ENCODE measurements at places on chromosomes 5 and 9.

DNA sequence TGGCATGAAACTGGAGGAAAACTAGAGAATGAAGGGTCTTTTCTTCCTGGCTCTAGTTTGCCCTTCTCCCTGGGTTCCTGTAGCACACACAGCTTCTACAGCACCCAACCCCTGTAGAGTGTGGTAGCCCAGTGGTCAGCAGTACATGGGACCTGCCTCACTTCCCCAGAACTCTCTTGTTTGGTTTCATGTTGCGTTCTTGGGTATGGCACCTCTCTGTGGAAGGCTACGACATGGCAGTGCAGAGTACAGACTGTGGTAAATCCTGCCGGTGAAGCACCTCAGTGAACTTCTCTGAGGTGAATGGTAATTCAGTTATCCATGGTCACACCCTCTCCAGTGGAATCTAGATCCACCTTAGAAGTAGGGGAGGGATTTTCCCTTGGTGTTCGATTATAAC, 105.5 kb downstream of the TLR4 start:
- DNase-seq, result no peak

DNA sequence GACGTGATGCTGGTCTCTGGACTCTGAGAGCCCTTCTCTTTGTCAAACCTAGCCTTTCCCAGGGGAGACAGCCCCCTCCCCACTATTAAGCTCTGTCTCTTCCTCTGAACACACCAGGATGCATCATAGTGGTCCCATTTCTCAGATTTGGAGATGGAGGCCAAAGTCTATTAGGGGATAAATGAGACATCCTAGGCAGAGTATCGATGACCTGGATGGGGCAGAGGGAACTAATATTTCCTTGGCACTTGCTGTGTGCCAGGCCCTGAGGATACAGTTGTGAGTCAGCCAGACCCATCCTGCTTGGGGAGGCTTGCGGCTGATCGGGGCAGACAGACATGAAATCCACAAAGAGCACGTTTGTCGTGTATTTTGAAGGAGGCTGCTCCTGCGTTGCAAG, 5.2 kb downstream of the DNM1 start:
- DNase-seq, result no peak

- no peak for DNase-seq
These were observed 18.9 kb downstream of the WNT8A start for GRCh38 chr5:138102454-138103318.

- DNase-seq, result no peak
These were observed 3.4 kb upstream of the CEP72 start for GRCh38 chr5:608429-609370.

DNA sequence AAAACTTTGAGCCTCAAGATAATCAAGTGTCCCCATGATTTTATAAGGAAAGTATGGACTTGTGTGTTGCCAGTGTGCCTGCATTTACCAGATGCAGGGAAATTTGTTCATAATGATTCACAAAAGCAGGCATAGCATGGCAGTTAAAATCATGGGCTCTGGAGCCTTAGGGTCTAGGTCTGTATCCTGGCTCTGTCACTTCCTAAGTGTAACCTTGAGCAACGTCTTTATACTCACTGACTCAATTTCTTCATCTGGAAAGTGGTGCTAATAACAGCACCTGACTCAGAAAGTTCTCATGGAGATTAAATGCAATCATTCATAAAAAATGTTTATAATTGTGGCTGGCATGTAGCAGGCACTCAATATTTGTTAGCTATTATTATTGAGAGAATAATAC, 234.9 kb downstream of the SAXO1 start:
- DNase-seq, result no peak
